Smooth muscle cell of the umbilical artery (primary cell): ENCODE measurements at places on chromosomes 5 and 9. TPM values are rescaled to one million over a fixed set of nuclear protein-coding genes. Genes with fewer than 3 reads are reported as not detected.

Gene IFNA16
- total RNA-seq = not detected in 2 replicates

Gene POLR1E
- total RNA-seq = 23.8 and 40.6 TPM in 2 replicates

Gene AJM1
- 2.1 and 2.4 TPM in 2 replicates for total RNA-seq

Gene CDH18
- total RNA-seq = 2.7 and 4.1 TPM in 2 replicates

Gene CHSY3
- 43.7 and 53.7 TPM in 2 replicates for total RNA-seq

Gene SPRY4
- 11.3 TPM in 2 replicates for total RNA-seq

Gene RAD1
- 16.1 and 36.5 TPM in 2 replicates for total RNA-seq

Gene PCDHGB7
- total RNA-seq = 8.3 and 10.1 TPM in 2 replicates

Gene BHMT
- total RNA-seq = not detected in 2 replicates

Gene GLRA1
- total RNA-seq = not detected in 2 replicates

Gene KCTD16
- 5.4 and 33.0 TPM in 2 replicates for total RNA-seq

Gene DBH
- not detected in 2 replicates for total RNA-seq

Gene GKAP1
- 0.55 and 0.59 TPM in 2 replicates for total RNA-seq

Gene KIAA0825
- 3.1 and 5.0 TPM in 2 replicates for total RNA-seq

Gene FAM78A
- total RNA-seq = 0.74 and 0.89 TPM in 2 replicates

Gene SH3TC2
- total RNA-seq = 1.2 TPM in 2 replicates

Gene SOX30
- total RNA-seq = 0.18 TPM in 1 of 2 replicates, not detected in the other

Gene ECM2
- 0.59 and 0.65 TPM in 2 replicates for total RNA-seq

Gene PELO
- 38.1 and 40.1 TPM in 2 replicates for total RNA-seq

Gene TMC1
- total RNA-seq = under 0.01 and 0.28 TPM in 2 replicates

Gene CBY3
- 0.23 TPM in 1 of 2 replicates, not detected in the other for total RNA-seq
